ENCODE measurements at places on chromosomes 3 and 15. TPM values are rescaled to one million over a fixed set of nuclear protein-coding genes. Genes with fewer than 3 reads are reported as not detected.
A peak's percentile ranks its signal among the peaks of the same experiment; 100 is the strongest.

- no peak for DNase-seq
Observed at GRCh38 chr3:22542311-22542710, 660.8 kb upstream of the UBE2E2 start.

DNA sequence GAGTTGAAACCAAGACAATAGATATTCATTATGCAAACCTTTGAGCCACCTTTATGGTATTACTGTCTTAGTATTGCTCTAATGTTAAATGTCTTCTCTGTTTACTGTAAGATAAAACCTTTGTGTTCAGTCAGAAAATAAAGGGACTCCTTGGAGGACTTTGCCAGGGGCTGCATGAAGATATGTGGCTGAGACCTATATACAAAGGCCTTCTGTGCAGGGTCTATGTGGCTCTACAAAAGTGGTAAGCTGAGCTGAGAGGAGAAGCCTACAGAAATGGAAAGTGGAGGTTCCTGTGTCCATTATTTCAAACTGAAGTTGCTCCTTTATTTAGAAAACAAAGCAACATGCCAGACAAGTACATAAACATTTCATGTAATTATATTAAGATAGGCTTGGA, 131.5 kb downstream of the FNDC3B start:
- DNase-seq: no peak

DNA sequence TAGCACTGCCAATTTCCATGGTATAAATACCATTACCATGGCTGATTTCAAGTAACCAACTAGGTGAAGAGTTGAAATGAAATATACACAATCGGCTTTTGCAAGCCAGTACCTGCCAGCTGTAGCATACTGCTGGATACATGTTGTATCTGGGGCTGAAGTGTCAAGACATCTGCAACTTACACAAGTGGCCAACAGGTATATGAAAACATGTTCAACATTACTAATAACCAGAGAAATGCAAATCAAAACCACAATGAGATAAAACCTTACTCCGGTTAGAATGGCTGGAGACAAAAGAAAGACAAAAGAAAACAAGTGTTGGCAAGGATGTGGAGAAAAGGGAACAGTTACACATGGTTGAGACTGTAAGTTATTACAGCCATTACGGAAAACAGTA, 11.6 kb downstream of the ATOSA start:
- DNase-seq: no peak

DNA sequence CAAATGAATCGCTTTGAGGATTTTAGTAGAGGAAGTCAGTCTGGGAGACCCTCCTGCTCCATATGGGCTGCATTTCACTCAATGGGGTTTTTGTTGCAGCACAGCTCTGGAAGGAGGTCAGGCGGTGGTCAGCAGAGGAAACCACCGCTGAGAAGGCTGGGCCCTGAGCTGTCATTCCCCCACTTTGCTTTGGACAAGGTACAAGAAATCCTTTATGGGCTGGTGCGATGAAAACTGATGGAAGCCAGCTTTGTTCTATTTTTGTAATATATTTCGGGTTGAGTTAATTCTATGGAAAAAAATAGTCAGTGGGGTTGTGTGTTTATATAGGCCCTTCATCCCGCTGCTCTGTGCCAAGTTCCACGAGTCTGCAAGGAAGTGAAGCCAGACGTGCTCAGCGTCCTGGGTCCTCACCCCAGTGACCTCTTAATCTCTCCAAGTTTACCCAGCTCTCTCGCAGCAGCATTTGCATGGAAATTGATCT, 157.1 kb upstream of the TMC3 start:
- DNase-seq: no peak

DNA sequence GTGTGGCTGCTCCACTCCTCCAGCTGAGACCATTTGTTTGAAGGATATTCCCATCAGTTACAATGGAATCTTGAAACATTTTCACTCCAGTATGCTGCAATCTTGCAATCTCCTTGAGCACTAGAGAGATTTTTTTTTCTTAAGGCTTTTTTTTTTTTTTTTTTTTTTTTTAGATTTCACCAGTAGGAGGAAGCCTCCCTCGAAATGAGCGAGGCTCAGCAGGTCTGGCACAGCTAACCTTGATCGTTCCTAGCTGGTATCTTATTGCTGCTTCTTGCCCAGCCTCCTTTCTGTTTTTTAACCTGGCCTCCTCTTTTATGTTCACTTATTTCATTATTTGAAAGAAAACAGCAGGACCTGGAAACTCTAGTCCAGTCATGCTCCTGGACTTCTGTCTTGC, 48.1 kb downstream of the RAP2B start:
- no peak for DNase-seq

- DNase-seq: no peak
Observed at GRCh38 chr15:68642491-68642845, 63.7 kb downstream of the CORO2B start.

GRCh38 chr15:58139276-58139988, 1.3 kb downstream of the AQP9 start:
- no peak for DNase-seq

- DNase-seq: peak; percentile 16
Observed at GRCh38 chr3:182910936-182911781, 69.2 kb downstream of the DCUN1D1 start.

GRCh38 chr3:156975721-156976120, 149.6 kb downstream of the LEKR1 start:
- no peak for DNase-seq

GRCh38 chr3:183303690-183304089, 50.6 kb downstream of the B3GNT5 start:
- no peak for DNase-seq

- DNase-seq: no peak
Observed at GRCh38 chr3:46714728-46715506, 2.8 kb downstream of the PRSS50 start.

GRCh38 chr3:25593001-25593400, 71.7 kb downstream of the TOP2B start:
- DNase-seq: no peak

DNA sequence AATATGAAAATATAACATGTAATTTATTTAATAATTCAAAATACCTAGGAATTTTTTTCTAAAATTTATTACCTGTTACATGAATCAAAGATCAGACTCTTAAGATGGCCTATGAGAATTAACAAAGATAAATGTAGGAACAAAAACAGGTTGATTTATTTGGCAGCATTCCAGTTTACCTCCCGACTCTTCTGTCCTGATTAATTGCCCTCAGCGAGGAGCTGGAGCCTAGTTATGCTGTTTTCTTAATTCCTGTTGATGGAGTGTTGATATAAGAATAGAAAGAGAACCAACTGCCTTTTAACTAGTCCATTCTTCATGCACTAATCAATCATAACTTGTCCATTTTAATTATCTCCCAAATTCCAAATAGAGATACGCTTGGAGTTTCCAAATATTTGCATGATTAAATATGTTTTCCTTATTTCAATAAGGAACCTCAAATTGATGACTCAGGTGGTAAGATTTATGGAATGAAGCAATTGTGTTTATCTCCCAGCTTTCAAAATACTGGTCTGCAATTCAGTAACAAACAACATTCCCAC, 10.6 kb upstream of the CPB1 start:
- DNase-seq: no peak

DNA sequence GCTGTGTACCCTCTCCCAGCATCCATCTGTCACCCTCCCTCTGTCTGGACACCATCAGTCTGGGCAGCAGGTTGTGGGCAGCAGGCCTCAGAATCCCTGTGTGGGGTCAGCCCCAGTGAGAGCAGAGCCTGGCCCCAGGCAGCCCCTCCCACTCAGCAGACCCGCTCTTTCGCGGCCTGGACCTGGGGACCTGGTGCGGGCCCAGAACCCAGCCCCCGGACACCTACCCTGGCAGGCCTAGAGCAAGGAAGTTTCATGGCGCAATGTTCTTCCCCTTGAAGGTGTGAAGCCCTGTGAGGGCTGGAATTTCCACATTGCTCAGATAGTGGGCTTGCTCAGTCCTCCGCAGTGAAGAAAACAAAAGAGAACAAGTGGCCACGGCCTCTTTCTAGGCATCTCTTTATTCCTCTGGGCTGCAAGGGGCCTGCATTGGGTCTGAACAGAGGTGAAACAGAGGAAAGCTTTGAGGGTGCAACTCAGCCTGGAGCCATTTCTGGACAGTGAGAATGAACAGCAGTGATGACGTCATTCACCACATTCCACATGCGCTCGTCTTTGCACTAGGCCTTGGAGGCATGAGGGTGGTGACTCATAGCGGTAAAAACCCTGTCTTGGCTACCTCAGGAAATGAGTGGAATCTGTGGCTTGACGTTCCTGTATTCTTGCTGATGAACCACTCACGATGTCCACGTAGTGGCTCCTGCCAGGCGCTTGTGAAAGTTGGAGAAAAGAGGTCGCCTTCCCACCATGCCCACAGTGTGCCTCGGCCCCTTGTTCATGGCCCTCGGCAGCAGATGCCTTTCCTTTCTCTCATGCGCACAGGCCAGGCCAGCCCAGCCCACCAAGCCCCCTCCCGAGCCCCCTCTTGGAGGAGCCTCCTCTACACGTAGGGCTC, 66.1 kb downstream of the SLC30A4 start:
- DNase-seq: peak; percentile 82

DNA sequence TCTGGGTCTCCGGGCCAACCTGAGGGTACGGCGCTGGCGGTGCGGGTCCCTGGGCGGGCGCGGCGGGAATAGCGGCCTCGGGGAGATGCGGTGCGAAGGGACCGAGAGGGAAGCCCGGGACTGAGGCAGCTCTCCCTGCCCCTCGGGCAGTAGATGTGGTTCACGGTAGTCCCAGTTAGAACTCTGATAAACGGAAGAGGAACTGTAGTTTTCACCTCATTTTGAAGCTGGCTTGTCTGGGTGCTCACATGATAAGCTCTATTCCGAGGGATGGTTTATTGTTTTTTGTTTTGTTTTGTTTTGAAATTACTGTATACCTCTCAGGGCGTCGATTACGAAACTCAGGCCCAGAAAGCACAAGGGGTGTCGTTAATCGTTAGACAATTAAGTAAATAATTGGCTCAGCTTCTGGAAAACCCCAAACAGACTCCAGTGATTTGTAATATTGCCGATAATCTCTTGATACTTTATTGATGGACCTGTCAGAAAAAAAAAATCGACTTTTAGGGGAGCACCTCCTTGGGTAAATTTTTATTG, 413 bp downstream of the NUSAP1 start:
- no peak for DNase-seq

GRCh38 chr3:195106418-195106906, 164.5 kb downstream of the XXYLT1 start:
- DNase-seq: peak; percentile 74

DNA sequence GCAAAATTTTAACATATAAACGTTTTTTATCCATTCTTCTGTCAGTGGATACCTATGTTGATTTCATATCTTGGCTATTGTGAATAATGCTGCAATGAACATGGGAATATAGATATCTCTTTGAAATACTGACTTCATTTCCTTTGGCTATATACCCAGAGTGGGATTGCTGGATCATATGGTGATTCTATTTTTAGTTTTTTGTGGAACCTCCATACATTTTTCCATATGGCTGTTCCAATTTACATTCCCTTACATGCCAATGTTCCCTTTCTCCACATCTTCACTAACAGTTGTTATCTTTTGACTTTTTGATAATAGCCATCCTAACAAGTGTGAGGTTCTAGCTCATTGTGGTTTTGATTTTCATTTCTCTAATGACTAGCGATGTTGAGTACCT, 344.6 kb downstream of the EPHA3 start:
- no peak for DNase-seq

DNA sequence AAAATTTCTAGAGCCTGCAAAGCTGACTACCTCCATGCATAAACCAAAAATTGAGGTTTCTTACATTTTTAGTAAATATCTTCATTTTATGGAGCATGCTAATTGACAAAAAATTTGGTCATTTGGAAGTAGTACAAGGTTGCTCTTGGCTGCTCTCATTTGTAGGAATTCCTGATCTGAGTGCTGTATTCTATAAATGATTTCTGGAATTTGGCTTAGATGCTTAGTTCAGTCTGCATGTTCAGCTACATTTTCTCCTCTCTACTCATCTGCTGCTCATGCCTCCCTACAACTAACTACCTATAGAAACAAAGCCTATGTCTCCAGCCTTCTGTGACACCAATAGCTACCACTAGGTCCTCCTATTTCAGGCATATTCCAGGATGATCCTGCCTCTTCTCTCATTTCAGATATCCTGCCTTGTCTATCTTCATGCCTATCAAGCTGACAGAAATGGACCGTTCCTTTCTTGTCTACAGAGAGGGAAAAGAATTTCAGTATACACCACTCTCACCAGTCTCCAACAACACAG, 901.1 kb downstream of the TBL1XR1 start:
- DNase-seq: no peak

DNA sequence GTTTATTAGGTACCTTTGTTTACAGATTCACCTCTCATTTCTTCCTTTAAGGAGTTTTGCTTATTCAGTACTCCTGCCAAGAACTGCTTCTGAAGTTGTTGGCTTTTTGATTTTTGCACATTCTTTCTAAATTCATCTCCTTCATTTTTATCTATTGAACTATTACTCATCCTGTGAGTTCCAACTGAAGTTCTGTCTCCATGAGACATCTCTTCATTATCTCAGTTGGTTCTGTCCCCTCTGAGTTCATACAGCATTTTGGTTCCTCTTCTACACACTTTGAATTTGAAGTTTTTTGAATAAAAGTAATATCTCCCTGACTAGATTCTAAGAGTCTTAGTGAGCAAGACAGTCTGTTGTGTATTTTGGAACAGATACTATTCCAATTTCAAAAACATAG, 299.7 kb downstream of the OTOL1 start:
- no peak for DNase-seq

DNA sequence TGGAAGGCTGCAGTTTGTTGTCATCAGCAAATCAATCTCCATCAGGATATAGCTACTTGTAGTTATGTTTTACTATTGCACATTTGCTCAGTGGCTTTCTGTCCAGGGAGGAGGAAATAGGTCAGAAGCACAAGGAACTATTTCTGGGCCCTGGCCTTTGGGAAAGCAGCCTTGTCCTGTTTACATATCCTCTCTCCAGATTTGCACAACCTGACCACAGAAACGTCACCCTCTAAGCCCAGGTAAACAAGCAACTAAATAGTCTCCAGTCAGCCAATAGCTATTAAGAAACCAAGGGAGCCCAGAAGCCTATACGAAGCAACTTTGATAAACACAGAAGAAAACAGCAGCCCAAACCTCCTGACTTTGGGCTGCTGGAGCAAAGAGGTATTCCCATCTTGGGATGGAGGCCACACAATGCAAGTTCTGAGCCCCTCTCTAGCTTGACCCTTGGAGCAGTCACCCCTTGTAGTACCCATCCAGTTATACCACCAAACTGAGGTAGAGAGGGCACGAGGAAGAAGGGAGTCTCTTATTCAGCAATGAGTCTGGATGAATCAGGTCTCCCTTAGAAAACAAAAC, 2.3 kb upstream of the FEM1B start:
- no peak for DNase-seq

GRCh38 chr3:37861620-37862041, at the start of gene CTDSPL:
TSS of gene CTDSPL (plus strand) at chr3:37861880. CDS start at chr3:37862200, 320 bp downstream.
- DNase-seq: no peak

Gene GP9
- total RNA-seq: not detected

Gene LYZL4
- total RNA-seq: not detected

Gene GABRG3
- total RNA-seq: not detected

Gene RLBP1
- total RNA-seq: not detected

Gene EIF5A2
- 9.5 TPM for total RNA-seq

Gene LZTFL1
- total RNA-seq: 4.7 TPM

Gene MCF2L2
- total RNA-seq: 3.7 TPM

Gene COLQ
- 2.9 TPM for total RNA-seq

All from activated CD8-positive, alpha-beta T cell treated with anti-CD3 and anti-CD28 coated beads for 36 hours (primary cell).